Activated CD8-positive, alpha-beta T cell treated with anti-CD3 and anti-CD28 coated beads, Interleukin-2, amount 10 ng/mL, durations not matched to agents 7 days and 5 days (primary cell): ENCODE measurements at places on chromosomes 3 and 15. TPM values are rescaled to one million over a fixed set of nuclear protein-coding genes. Genes with fewer than 3 reads are reported as not detected.

DNA sequence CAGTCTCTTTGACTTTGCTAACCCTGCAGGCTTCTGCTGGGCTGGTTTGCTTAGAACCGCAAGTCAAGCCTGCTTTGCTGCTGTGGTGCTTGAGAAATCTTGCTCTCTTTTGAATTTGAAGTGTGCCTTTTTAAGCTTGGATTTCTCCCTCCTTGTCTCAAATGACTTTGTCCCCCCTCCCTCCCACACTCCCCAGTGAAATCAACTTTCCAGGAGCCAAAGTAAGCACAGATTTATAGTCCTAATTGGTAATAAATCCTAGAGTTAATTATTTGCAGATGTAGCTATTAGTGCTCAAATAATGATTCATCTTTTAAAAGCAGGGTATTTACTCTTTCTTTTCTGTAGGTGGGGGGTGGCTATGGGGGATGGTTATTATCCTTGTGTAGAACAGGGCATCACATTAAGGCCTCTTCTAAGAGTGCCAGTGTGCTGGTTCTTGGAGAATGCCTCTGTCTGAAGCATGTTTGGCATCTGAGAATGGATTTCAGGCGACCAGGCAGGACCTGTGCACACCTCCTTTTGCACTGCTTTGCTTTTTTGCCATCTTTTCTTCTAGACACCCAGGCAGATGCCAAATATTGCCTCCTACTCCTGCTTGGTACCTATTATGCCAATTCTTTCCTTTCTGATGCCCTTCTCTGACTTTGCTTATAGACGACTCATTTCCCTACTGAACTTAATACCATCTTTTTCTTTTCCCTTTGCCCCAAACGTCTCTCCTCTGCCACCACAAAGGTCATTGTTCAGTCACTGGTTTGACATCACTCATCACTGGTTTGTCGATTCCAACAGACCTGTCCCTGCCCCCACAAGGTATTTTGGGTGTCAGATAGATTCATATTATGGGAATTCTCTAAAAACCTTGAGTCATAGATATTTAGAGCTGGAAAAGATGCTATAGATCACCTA lies 50.7 kb downstream of the CLDN11 start:
- H3K27ac ChIP-seq = no peak overlapping the region
- H3K4me3 ChIP-seq = no peak overlapping the region
- no peaks in the 10 kb centered on the region for H3K36me3 ChIP-seq
- H3K27me3 ChIP-seq = peaks cover 31% of the 10 kb centered on the region
- H3K4me1 ChIP-seq = no peaks in the 10 kb centered on the region
- no peak for DNase-seq

DNA sequence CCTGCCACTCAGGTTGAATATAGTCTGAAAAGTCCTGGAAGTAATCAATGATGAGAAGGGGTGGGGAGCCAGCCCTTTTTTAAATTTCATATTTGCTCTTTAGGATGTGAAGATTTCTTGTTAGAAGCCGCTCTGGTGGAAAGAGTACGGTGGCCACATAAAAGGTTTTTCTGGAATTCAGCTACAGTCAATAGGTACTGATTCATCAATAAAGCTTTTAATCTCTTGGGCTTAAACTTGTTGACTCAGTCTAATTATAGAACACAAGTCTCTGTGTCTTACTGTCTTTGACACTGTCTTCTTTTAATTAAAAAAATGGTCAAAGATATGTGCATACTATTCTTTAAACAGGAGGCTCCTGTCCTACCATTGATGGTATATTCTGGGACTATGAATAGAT lies 99.9 kb upstream of the TP63 start:
- H3K27ac ChIP-seq = no peak overlapping the region
- no peak overlapping the region for H3K4me3 ChIP-seq
- H3K4me1 ChIP-seq = peaks cover 8% of the 10 kb centered on the region
- H3K36me3 ChIP-seq = no peaks in the 10 kb centered on the region
- no peak for DNase-seq

GRCh38 chr15:89187301-89187985 lies 33.9 kb downstream of the RLBP1 start:
- H3K36me3 ChIP-seq = peaks cover 14% of the 10 kb centered on the region
- H3K27me3 ChIP-seq = no peaks in the 10 kb centered on the region
- H3K4me3 ChIP-seq = no peak overlapping the region

DNA sequence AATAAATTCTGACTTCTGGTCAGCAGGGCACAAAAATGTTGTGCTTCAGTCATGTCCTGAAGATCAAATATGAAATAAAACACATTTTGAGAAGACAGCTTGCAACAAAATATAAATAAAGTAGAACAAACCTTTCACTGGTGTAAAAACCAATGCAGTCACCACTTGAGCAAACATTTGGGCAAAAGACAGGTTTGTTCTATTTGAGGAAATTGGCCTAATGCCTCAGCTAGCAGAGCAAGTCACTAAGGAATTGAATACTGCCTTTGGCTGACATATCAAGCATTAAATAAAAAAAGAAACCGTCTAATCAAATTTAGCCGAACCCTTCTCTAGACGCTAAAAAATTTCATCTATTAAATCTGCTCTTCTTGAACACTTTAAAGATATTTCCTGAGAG lies 475.4 kb upstream of the CNTN3 start:
- no peak for DNase-seq
- no peaks in the 10 kb centered on the region for H3K27me3 ChIP-seq
- no peak overlapping the region for H3K27ac ChIP-seq
- H3K4me1 ChIP-seq = no peaks in the 10 kb centered on the region

- H3K4me3 ChIP-seq = no peak overlapping the region
- H3K27me3 ChIP-seq = no peaks in the 10 kb centered on the region
- H3K27ac ChIP-seq = no peak overlapping the region
- H3K36me3 ChIP-seq = no peaks in the 10 kb centered on the region
- no peaks in the 10 kb centered on the region for H3K4me1 ChIP-seq
These were observed 36.5 kb upstream of the PDZRN3 start for GRCh38 chr3:73661265-73661664.

GRCh38 chr15:27701014-27701413 lies 398.1 kb downstream of the OCA2 start:
- no peak overlapping the region for H3K4me3 ChIP-seq
- no peaks in the 10 kb centered on the region for H3K27me3 ChIP-seq
- H3K27ac ChIP-seq = no peak overlapping the region
- no peak for DNase-seq
- no peaks in the 10 kb centered on the region for H3K4me1 ChIP-seq

Gene RPL29
- 1,266 TPM for total RNA-seq
